Fibroblast of skin of right biceps (primary cell): ENCODE measurements at places on chromosomes 1 and 21.
A peak's percentile ranks its signal among the peaks of the same experiment; 100 is the strongest.

DNA sequence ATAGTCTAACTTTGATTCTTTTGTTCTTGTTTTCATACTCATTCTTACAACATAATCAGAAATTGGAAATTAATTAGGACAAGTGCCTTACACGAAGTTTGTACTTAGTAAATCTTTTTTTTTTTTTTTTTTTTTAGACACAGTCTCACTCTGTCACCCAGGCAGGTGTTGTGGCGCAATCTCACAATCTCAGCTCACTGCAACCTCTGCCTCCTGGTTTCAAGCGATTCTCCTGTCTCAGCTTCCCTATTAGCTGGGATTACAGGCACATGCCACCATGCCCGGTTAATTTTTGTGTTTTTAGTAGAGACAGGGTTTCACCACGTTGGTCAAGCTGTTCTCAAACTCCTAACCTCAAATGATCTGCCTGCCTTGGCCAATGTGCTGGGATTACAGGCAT lies 12.4 kb downstream of the CHAF1B start:
- DNase-seq = no peak

- no peak for DNase-seq
Measured at GRCh38 chr1:67560580-67561255, 124.3 kb upstream of the GADD45A start.

GRCh38 chr21:33661146-33661545 lies 18.8 kb downstream of the ITSN1 start:
- DNase-seq = no peak

- peak; percentile 31 for DNase-seq
Measured at GRCh38 chr1:21234779-21235178, 55.5 kb downstream of the ECE1 start.

DNA sequence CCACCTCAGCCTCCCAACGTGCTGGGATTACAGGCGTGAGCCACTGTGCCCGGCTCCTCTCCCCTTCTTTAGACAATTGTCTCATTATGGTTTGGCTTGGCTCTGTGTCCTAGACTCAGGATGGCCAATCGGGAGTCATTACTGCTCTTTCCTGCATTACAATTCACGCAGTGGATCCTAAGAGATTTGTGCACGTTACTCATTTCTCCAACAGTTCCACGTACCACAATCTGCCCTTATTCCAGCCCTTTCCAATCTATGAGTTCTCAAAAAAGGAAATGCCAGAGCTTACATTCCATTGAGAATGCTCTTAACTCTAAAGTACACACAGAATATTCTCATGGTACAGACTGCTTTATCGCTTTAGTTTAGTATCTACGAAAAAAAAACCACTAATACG lies 357.0 kb downstream of the GPATCH2 start:
- DNase-seq = peak; percentile 56

- DNase-seq = peak; percentile 13
Measured at GRCh38 chr1:155002464-155003226, at the start of gene ZBTB7B. TSS of gene ZBTB7B (plus strand) at chr1:155002802. CDS start at chr1:155014661, 11,859 bp downstream.

DNA sequence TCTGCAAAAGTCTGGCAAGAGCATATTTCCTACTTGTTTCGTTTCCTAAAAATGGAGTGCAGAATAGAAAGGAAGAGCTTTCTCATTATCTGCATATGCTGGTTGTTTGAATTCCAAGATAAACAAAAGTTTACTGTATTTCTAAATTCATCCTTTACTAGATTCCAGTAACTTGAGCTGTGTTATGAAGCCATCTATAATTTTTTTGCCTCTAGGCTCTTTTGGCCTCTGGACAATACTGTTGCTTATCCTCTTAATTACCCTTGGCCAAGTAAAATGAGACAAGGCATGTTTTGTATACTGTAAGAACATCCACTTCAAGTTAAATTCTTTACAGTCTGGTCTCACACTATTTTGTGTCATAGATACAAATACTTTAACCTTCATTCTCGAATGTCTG lies 45.6 kb upstream of the HFM1 start:
- no peak for DNase-seq

- DNase-seq = no peak
Measured at GRCh38 chr21:30478004-30478403, 2.2 kb downstream of the KRTAP19-1 start.

GRCh38 chr1:43564551-43565348 lies 34.1 kb downstream of the PTPRF start:
- DNase-seq = no peak

GRCh38 chr1:248924696-248925532 lies 18.9 kb downstream of the PGBD2 start:
- DNase-seq = peak; percentile 72

DNA sequence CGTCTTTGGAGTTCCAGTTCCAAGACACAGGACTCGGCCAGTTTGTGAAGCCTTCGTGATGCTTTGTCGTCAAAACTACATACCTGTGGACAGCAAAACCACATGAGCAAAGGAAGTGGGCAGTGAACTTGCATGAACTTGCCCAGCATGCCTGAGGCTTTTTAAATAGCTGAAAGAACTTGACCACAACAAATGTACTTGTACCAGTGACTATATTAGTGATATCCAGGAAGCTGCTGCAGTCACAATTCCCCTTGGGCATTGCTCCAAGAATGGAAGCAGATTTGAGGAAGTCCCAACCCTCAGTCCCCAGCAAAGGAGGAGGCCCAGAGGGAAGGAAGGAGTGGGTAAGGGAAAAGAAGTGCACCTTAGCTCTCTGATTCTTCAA lies 2.6 kb downstream of the FUCA1 start:
- peak; percentile 25 for DNase-seq

DNA sequence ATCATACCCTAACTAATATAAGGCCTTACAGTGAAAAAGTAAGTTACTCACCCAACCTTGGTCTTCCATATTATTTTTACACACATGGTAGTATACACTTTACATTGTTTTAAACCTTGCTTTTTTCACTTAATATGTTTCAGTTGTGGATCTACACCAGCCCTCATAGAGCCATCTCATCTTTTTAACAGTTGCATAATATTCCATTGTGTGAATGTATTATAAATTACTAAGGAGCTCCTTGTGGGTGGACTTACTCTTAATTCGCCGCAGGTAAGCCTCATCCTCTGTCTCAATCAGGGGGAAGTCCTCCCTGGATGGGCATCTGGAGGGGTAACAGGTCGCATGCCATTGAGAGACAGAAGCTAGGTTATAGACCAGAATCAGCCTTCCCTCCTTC lies 13.2 kb downstream of the RXFP4 start:
- DNase-seq = no peak

DNA sequence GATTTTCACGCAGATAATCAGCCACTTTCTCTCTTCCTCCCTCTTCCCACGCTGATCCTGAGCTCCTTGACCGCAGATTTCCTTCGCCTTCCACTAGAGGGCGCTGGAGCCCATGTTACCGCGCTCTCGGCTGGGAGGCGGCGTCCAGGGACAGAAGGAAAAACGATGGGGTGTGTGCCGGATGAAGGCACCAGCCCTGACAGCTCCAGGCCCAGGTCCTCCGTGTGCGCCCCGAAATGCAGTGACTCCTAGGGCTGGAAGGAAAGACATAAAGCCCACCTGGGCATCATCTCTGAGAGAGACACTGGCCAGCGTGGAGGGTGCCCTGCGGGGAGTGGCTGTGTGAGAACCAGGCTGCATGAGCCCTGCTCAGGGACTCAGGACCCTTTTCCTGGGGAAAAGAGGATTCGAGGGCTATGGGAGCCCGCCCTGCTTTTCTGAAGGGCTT lies 44.9 kb upstream of the CYP2J2 start:
- DNase-seq = peak; percentile 65

- DNase-seq = no peak
Measured at GRCh38 chr1:73953186-73953585, 244.8 kb downstream of the LRRIQ3 start.

DNA sequence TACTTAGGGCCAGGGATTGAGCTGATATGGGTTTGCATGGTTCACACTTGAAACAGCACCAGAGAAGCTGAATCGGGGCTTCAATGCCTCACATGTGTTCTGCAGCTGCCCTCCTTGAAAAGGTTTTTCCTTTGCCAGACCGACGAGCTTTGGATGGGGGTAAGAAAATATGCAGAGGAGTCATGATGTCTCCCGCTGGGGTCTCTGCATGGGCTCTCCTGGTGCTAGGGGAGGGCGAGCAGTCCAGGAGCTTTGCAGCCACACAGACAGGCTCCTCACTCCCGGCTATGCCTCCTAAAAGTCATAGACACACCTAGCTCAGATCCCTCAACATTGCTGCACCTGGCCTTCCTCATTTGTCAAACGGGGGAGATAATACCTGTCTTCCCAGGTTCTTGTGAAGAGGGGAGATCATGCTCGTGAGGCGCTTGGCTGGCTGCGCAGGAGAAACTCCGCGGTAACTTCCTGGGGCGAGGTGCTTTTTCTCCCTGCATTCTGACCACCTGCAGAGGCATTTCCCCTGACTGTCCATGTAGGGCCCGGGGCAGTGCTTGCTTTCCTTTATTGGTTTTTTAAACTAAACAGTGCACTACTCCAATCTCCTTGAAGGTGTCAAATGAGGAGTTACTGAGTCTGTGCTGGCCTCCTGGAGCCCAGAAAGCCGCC lies 112.4 kb downstream of the PLXNA2 start:
- no peak for DNase-seq

DNA sequence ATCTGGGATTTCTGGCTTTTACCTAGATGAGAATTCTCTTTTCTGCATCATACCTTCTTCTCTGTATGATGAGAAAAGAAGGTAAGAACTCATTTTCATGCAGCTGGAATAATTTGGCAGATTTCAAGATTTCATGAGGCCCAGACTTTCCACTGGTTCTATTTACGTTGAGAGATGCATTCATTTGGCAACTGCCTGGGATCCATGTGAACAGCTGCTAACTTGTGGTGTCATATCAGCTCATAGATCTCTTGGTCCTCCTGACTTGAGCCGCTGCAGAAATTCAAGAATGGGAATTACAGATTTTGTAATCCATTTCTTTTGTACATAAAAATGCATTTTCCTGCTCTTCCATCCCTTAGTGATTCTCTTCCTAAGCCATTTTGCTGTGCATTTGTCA lies 17.1 kb upstream of the C1orf87 start:
- no peak for DNase-seq

DNA sequence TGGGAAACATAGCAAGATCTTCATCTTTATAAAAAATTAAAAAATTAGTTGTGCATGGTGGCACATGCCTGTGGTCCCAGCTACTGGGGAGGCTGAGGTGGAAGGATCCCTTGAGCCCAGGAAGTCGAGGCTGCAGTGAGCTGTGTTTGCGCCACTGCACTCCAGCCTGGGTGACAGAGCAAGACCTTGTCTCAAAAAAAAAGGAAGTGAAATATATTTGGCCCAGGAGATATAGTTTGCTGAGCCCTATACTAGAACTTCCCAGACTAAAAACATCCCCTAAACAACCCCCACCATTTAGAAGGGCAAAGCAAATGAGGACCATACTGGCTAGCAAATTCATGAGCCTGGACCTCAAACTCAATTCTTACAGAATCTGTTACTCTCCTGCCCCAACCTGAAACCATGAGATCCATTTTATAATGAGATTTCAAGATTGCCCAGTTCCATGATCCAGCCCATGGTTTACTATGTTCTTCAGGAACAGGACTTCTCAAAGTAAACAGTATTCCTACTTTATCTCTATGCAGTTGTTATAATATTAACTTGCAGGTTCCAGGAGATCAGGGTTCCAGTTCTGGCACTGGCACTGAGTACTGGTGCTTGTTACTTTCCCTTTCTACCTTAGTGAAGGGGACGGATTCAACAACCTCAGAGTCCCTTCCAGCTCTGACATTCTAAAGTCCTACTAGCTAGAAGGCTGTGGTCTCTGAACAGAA lies 48.9 kb upstream of the TADA1 start:
- no peak for DNase-seq

- no peak for DNase-seq
Measured at GRCh38 chr1:199301472-199302217, 662.8 kb downstream of the PTPRC start.

- DNase-seq = peak; percentile 20
Measured at GRCh38 chr1:153470707-153471106, 10.3 kb upstream of the S100A7 start.

GRCh38 chr1:71706029-71706671 lies 576.2 kb downstream of the NEGR1 start:
- DNase-seq = peak; percentile 3

GRCh38 chr1:115712911-115713609 lies 55.5 kb downstream of the CASQ2 start:
- no peak for DNase-seq

GRCh38 chr1:186757851-186758250 lies 70.9 kb upstream of the PLA2G4A start:
- DNase-seq = no peak

DNA sequence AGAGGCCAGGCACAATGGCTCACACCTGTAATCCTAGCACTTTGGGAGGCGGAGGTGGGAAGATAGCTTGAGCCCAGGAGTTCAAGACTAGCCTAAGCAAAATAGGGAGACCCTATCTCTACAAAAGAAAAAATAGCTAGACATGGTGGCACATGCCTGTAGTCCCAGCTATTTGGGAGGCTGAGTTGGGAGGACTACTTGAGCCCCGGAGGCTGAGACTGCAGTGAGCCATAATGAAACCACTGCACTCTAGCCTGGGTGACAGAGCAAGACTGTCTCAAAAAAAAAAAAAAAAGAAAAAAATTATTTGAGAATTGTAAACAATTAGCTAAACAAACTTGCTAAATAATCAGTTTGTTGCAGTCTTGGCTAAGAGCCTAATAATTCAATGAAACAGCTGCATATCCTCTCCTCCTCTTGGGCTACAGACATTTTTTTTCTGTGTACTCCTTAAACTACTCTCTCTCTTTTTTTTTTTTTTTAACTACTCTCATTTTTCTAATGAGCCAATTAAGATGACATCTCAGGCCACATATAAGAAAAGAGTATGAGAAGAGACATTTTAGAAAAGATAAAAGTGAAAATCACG lies 10.5 kb upstream of the DNAJB4 start:
- DNase-seq = no peak

DNA sequence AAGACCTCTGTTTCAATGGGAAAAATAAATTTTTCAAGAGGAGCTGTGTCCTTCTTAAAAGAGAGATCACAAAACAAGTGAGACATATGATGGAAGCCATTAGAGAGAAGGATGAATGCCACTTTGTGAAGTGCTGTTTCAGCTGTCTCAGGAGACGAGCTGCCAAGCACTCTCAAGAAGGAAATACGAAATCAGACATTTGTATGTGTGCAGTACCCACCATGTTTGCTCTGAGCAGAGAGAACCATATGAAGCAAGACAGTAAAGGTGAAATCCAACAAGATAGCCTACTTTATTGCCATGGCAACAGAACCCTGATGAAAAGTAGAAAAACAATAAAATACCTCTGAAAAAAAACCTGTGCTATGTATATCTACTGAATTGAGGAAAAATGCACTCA lies 168.1 kb downstream of the AMY1C start:
- DNase-seq = no peak

- DNase-seq = peak; percentile 63
Measured at GRCh38 chr1:212012034-212012740, 23.2 kb downstream of the INTS7 start.

DNA sequence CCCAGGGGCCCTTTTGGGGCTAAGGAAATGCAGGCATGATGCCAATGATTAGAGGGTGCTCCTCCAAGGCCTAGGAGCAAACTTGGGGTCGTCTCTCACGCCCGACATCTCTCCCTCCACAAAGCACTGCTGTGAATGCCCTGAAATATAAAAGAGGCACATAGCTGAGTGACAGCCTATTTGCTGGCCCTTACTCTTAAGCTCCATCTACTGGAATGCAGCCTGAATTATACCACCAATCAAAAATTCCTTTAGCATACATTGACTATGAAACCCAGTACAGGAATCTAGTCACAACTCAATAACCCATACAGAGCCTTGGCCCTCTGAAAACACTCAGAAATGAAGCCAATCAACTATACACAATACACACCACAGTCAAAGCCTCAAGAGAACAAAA lies 105.5 kb downstream of the LRIG2 start:
- DNase-seq = no peak
